Activated naive CD8-positive, alpha-beta T cell treated with anti-CD3 and anti-CD28 coated beads, Interleukin-2, amount 50 U/mL, for 16 hours (primary cell): ENCODE measurements at places on chromosomes 3 and 15.

DNA sequence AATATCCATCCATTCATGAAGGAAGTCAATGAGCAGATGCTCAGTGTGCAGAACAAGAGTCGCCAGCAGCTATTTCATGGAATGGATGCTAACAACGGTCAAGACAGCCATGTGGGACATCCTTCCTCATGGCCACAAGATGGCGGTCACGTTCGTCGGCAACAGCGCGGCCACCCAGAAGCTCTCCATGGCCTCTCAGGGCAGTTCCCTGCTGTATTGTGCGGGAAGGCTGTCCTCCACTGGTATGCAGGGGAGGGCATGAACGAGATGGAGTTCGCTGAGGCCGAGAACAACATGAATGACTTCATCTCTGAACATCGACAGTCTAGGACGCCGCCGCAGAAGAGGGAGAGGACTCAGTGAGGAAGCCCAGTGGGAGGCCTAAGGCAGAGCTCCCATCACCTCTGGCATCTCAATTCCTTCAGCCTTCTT is 208.3 kb downstream of the TJP1 start:
- DNase-seq: no peak

GRCh38 chr3:10471054-10471688 is 34.2 kb downstream of the ATP2B2 start:
- DNase-seq: no peak

DNA sequence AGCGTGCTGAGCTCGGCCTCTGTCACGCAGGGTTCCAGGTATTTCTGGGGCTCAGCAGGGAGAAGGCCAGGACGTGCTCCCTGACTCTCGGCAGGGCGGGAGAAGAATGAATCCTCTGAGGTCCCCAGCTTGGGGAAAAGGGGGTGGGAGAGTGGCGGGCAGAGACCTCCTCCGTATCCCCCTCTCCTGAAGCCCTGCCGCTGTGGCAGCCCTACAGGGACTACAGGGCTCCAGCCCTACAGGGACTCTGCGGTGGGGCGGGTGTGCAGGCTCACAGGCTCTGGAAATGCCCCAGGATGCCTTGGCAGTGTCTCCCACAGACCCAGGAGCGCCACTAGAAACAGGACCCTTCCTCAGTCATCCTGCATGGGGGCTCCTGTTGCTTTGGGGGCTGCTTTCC is 46.2 kb downstream of the HMCES start:
- no peak for DNase-seq

DNA sequence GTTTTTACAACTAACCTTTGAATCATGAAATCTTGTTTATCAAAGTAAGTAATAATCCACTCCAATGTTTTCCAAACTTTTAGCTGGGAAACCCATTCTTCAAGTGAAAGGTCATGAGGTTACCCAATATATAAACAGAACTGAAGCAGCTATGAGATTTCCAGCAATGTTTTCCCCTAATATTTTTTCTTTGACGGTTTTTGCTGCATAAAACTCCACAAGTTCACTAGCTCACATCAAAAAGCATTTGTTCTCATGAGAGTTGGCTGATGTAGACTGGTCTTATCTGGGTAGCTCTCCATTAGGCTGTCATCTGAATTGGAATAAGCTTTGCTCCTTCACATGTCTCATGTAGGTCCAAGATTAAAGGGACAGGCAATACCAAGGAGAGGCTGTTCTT is 241.2 kb upstream of the LRRC3B start:
- no peak for DNase-seq

DNA sequence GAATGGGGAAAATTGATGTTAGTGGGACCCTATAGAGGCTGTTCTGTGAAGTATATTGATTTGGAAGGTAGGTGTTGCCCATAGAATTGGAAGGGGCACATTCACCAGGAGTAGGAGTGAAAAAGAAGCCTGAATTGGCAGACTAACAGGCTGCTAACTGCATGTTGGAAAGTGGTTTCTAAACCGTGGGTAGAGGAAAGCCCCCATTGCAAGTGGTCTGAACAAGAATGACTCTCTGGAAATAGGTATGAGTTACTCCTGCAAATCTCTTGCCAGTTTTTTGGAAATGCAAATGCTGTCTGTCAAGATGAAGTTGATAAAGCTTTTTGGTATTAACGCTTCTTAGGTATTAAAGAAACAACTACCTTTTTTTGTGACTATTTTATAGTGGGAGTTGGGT is 3.5 kb downstream of the UBE2E1 start:
- DNase-seq: no peak
